ENCODE measurements at places on chromosomes 2 and 18.

- DNase-seq, result no peak
Measured at GRCh38 chr2:165450156-165450555, 19.3 kb upstream of the CSRNP3 start.

- no peak for DNase-seq
Measured at GRCh38 chr2:144989579-144990270, 469.8 kb upstream of the ZEB2 start.

DNA sequence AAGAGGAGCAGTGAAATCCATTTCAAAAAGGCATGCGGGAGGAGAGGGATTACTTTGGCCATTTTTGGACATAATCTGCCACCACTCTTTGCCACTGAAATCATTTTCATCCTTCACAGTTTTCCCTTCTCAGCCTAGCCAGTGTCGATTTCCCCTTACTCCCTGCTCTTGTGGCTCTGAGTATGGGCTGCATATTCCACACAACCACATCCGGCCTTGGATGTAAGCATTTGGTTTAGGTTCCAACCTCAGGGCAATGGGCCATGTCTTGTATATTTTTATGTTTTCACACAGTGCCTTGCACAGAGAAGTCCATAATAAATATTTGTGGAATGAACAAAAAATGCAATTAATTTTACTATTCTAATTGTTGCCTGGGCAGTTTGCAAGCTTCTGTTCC lies 7.7 kb upstream of the SERPINE2 start:
- no peak for DNase-seq

DNA sequence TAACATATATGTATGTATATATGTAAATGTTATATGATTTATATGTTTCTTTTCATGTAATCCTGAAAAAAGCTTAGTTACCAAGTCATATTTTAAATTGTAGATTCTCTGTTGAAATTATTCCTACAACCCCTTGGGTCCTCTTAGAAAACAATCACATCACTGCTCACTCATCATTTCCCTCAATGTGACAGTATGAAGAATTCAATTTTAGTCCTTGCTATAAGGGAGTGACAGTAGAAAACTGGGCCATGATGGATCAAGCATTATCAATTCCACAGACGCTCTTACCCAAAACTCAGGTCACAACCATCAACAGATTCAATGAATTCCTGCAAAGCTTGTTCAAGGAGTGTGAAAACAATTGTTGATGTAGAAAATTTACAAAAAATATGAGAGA lies 1389.5 kb upstream of the ACVR2A start:
- no peak for DNase-seq

Data from NCI-H2081 (cell line).